ENCODE measurements at places on chromosomes 2 and 18.

- DNase-seq: no peak
These were observed 60.4 kb upstream of the SLC8A1 start for GRCh38 chr2:40512256-40512655.

GRCh38 chr2:102422910-102423309 lies at the start of gene IL18RAP:
Gene IL18RAP, plus strand, starts transcription at chr2:102423160. Its CDS starts 118 bp downstream, at chr2:102423278.
- DNase-seq: no peak

DNA sequence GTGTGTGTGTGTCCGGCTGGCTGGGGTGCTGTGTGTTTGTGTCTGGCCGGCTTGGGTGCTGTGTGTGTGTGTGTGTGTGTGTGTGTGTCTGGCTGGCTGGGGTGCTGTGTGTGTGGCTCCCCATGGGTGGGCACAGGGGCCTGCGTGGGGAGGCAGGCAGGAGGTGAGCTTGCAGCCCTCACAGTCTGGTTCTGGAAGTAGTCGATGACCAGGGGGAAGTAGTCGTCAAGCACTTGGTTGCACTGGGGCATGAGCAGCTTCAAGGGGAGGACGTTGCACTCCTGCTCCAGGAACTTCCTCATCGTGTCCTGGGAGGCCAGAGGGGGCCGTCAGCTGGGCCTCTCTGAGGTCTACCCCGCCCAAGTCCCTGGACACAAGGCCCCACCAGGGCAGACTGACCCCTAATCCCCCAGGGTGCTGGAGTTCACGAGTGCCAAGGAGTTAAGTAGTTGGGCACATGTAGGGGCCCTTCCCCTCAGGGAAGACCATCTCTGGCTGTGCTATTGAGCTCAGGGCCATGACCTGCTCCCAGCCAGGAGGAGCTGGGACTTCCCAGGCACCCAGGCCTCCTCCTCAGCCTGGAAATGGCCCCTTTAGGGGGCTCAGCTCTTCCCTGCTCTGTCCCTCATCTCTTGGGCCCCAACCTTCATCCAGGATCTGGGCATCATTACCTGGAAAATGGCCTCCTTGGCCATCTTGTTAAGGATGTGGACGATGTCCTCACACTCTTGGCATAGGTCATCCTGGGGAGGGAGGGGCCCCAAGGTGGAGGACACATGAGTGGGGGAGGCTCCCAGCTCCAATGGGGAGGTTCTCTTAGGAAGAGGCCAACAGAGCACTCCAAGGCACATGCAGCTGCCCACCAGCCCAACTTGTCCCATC lies 1.3 kb downstream of the SFTPB start:
- no peak for DNase-seq

GRCh38 chr2:119756837-119757236 lies 2.9 kb upstream of the PTPN4 start:
- DNase-seq: no peak

- no peak for DNase-seq
These were observed 44.3 kb upstream of the TNFRSF11A start for GRCh38 chr18:62280786-62281185.

GRCh38 chr18:24181806-24182205 lies 42.9 kb downstream of the CABYR start:
- no peak for DNase-seq

DNA sequence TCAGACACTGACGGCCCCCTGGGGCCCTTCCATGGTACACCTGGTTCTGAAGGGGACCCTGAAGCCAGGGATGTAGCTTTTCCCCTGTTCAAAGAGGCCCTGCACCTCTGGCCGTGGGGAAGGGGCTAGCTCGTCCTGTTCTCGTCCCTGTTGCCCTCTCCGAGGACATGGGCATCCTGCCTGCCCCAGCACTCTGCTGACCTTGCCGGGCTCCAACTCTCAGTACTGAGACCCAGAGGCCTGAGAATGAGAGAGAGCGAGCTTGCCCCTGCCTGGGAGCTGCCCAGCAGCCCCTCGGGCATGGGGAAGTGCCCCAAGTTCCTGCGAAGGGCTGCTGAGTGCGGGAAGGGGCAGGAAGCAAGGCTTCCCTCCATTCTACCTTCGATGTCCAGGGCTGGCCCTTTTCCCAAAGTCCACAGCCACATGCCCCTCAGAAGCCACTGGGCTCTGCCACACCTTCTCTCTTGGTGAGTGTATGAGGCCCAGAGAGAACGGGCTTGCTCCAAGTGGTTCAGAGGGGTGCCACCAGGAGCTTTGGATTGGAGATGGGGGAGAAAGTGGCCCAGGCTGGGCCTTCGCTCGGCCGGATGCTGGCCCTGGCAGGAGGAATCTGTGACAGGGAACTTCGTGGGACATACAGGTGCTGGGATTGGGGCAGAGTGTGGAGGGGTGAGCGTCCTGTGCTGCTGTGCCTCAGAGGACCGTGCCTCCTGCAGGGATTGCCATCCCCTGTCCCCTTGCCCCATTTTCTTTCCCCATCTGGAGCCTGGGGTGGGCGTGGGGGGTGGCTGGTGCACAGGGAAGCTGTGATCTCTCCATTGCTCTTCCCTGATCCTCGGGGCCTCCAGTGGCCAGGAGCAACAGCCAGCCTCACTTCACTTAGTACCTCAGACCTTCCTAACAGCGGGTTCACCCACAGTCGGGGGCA lies 50.8 kb downstream of the KCNIP3 start:
- no peak for DNase-seq

- DNase-seq: no peak
These were observed 6.1 kb downstream of the TMEM163 start for GRCh38 chr2:134712736-134713135.

- DNase-seq: no peak
These were observed 11.6 kb downstream of the GALNT5 start for GRCh38 chr2:157269060-157269459.

- DNase-seq: no peak
These were observed 107.6 kb downstream of the PRPF40A start for GRCh38 chr2:152609699-152610098.

- no peak for DNase-seq
These were observed 24.8 kb downstream of the MAP3K2 start for GRCh38 chr2:127362971-127363370.

DNA sequence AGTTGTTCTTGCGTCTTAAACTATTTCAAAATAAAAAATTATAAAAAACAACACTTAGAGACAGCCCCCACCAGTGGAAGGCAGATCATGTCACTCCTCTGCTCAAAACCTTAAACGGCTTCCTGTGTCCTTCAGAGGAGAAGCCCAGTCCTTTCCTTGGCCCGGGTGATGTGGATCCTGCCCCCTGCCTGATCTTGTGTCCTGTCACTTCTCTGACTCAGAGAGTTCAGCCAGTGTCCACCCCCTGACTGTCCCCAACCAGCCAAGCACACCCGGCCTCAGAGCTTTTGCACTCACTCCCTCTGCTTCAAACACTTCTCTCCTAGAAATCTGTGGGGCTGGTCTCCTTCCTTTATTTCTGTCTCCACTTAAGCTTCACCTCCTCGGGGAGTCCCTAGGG lies 35.4 kb downstream of the TOGARAM2 start:
- DNase-seq: no peak

DNA sequence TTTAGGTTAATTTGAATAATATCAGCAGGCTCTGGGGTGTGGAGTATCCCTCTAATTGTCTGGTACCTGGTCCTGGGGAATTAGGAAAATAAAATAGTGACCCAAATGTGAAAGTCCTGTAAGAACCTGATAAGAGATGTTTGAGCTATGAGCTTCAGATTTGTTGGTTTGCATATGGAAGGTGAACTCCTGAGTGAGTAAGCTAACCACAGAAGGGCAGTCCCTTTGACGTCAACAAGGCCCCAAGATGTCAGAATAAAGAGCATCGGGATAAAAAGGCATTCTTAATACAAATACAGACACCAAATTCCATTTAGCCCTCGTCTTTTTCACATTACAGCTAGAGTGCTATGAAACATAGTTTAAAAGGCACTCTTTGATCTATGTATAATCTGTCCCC lies 1366.3 kb upstream of the TMEFF2 start:
- DNase-seq: no peak

DNA sequence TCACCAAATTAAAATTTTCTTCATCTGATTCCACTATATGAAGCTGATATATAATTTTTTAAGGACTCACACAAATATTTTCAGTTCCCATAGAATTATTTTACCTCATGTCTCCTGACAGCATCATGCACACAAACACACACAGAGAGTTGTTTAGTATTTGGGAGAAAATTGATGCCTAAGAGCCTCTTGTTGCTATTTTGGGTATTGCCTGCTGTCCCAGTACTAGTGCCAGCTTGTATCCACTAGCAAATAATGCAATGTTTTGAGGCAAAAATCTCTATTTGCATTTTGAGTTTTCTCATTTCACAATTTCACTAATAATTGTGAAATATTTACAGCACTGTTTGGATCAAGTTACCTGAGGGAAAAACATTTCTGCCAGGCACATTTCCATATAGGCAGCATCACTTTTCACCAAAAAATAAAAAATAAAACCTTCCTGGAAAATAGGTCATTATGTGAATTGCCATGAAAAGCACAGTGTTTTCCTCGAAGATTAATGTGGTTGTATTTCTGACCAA lies 328.2 kb downstream of the KCNJ3 start:
- no peak for DNase-seq

DNA sequence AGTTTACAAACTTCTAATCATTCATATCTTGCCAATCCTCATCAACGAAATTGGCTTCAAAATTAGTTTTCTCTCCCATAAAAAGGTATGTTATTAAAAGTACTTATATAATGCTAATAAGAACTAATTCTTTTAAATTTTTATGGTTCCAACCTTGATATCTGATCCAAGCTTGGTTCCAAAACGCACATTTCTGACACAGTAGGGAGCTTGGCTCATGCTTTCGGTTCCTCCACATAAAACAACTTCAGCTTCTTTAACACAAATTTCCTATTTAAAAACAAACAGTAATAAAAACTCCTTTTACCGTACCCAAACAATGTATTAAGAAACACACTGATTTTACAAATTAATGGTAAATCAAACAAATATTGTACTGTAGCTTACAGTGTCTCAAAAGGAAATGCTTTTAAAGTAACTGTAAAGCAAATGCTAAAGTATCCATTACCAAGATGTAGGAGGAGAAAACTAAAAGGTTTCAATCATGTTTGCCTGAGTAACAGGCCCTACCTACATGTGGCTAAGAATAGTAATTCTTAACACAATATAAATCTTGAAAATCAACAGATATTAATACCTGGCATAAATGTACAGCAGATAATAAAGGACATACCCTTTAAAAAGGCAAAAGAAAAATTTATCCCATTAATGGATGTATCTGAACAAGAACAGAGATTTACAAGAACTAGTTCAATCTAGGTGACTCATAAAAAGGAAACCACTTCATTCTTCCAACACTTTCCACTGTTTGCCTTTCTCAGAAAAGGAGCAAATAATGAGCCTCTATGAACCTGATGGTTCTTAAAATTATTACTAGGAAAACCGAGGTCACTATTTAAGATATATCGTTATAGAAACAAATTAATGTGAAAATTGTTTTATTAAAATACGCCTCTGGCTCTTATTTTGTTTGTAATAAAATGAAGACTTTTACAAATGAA lies 17.5 kb downstream of the ACAA2 start:
- no peak for DNase-seq

- no peak for DNase-seq
These were observed 12.3 kb downstream of the KLF7 start for GRCh38 chr2:207153266-207153975.

GRCh38 chr2:226800941-226801784 lies 1.5 kb upstream of the IRS1 start:
- no peak for DNase-seq

- DNase-seq: no peak
These were observed 167.6 kb downstream of the FAM210A start for GRCh38 chr18:13558790-13559189.

DNA sequence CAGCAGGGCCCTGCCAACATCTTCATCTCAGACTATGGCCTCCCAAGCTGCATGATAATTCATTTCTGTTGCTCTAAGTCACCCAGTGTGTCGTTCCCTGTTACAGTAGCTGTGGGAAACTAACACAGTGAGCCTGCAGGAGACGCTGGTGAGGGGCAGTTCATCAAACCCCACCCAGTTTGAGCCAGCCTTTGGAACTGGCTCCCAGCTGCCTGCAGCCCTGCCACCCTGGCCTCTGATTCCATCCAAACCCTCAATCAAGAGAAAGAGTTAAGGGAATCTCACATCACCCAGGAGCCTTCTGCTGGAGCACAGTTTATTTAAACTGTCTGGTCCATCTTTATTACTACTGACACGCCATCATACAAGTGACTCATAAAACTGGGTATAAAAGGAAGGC lies 64.9 kb upstream of the ZCCHC2 start:
- no peak for DNase-seq

DNA sequence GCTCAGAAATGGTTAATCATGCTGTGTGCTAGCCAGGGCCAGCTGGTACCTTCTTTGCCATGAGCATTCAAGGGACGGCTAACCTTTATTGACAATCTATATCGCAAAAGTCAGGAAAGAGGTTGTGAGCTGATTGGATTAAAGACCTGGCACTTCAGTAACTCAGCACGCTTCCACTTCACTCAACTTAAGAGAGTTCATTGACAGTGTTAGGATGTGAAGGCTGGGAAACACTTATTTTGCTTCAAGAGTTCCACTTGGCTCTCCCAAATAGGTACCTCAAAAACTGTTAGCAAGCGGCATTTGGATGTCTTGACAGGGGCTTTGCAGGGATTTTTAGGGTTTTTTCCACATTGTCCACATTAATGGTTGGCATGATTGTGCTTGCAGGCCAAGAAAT lies 25.1 kb upstream of the TXNDC2 start:
- no peak for DNase-seq

DNA sequence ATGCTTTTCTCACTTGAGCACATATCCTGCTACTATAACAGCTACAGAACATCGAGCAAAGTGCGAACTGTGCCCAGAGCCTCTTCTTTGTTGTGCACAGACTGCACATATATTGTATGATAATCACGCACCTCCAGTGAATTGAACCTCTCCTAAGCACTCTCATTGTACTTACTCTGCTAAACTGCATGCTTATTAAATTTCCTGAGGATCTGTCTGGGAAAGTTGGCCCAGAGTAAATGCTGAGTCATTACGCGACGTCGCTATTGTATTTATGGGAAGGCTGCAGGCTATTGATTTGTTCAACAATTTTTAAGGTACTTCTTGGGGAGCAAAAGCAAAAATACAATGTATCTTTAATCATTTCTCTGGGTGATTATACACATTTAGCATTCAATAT lies 399.6 kb upstream of the DSEL start:
- DNase-seq: no peak

Measured in esophagus squamous epithelium (tissue), 5 donors.